ENCODE measurements at places on chromosomes 4 and X. TPM values are rescaled to one million over a fixed set of nuclear protein-coding genes. Genes with fewer than 3 reads are reported as not detected.

DNA sequence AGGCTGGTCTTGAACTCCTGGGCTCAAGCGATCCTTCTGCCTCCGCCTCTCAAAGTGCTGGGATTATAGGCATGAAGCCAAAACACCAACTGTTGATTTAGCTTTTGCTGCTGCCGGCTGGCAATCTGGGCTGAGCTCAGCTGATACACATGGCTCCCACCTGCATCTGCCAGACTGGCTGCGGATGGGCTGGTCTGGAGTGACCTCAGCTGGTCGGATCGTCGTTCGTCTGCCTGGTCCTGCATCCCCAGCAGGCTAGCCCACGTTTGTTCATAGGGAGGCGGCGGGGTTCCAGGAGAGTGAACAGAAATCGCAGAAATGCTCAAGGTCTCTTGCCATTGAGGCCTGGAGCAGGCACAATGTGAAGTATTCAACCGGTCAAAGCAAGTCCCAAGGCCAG, 74.4 kb upstream of the DDX3X start:
- DNase-seq, result no peak

- DNase-seq, result no peak
These were observed 37.5 kb downstream of the PHEX start for GRCh38 chrX:22069586-22069985.

GRCh38 chrX:97538745-97539144, 655.0 kb downstream of the RPA4 start:
- no peak for DNase-seq

GRCh38 chr4:39542611-39543012, 15.4 kb upstream of the UGDH start:
- no peak for DNase-seq

DNA sequence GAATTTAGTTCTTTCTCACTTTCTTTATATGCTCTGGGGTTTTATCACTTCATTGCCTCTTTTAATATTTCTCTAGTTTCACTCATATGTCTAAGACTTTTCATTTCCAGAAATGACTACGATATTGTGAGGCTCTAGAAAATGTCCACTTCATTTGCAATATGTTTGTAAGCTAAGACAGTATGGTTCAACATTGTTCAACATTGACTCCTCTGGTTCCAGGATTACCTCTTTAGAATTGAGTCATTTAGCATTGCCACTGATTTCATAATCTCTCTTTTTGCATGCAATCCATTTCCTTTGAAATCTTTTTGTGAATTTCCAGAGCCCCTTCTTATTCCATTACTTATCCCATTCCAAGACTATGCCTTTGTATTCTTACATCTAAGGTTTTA, 32.3 kb downstream of the BBS12 start:
- DNase-seq, result no peak

GRCh38 chrX:77820091-77820727, 34.2 kb upstream of the ATRX start:
- no peak for DNase-seq

- no peak for DNase-seq
These were observed 67.2 kb upstream of the TENM3 start for GRCh38 chr4:182175788-182176519.

- peak; percentile 95 for DNase-seq
These were observed at the start of gene TNIP2 for GRCh38 chr4:2755821-2756690. TSS of gene TNIP2 (minus strand) at chr4:2756336. CDS start at chr4:2756289, 47 bp downstream.

- DNase-seq, result no peak
These were observed 48.3 kb upstream of the NAP1L2 start for GRCh38 chrX:73262991-73263390.

DNA sequence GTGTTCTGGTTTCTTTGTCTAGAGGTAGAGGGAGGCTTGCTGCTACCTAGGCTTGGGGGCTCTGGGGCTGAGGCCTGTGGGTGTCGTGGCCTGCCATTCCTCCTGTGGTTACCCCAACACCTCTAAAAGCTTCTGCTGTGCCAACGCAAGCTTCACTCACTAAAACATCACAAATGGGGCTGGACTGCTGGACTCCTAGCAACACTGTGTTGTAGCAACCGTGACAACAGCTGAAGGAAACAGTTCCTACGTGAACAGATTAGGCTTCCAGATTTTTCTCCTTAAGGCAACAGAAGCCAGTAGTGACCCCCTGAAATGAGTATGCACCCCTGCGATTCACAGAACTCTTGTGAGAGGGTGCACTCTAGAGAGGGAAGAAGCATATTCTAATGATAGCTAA, 138.3 kb upstream of the TEX13D start:
- peak; percentile 63 for DNase-seq

- DNase-seq, result no peak
These were observed 47.2 kb downstream of the GYG2 start for GRCh38 chrX:2875798-2876399.

GRCh38 chrX:9316096-9316495, 148.8 kb upstream of the TBL1X start:
- DNase-seq, result peak; percentile 66

NDST3 gene
- total RNA-seq, result under 0.01 TPM

NKX3-2 gene
- total RNA-seq, result 20.3 TPM

ZNF630 gene
- total RNA-seq, result 4.6 TPM

KCNIP4 gene
- total RNA-seq, result 9.1 TPM

CLDN34 gene
- total RNA-seq, result not detected
